ENCODE measurements at places on chromosomes 5 and 9.

DNA sequence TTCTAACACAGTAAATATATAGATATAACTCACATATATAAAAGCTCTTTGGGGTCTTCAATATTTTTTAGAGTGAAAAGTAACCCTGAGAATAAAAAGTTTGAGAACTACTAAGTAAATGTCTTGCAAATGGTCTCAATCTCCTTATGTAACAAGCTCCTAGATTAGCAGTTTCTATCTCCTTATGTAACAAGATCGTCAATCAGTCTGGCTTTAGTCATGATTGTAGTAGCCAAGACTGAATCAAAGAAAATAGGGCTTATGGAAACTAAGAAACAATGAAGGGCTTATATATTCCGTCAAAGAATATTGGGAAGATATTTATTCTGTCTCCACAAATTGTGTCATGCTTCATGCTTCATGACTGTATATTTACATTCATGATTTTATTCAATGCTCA lies 22.4 kb upstream of the FREM1 start:
- H3K4me3 ChIP-seq, result no peak overlapping the region
- no peak for DNase-seq
- H3K36me3 ChIP-seq, result no peaks in the 10 kb centered on the region
- no peak overlapping the region for H3K27ac ChIP-seq
- H3K4me1 ChIP-seq, result no peaks in the 10 kb centered on the region

GRCh38 chr5:152104211-152104610 lies 179.6 kb upstream of the GLRA1 start:
- H3K36me3 ChIP-seq, result peaks cover 3% of the 10 kb centered on the region
- no peak overlapping the region for H3K27ac ChIP-seq
- H3K4me3 ChIP-seq, result no peak overlapping the region
- no peaks in the 10 kb centered on the region for H3K4me1 ChIP-seq

GRCh38 chr5:44389090-44389822 lies at the start of gene FGF10:
TSS of gene FGF10 (minus strand) at chr5:44389420. CDS start at chr5:44388682, 738 bp downstream.
- no peak within 1 kb of the TSS for H3K27ac ChIP-seq
- H3K4me3 ChIP-seq, result no peak within 1 kb of the TSS
- no peaks in the 10 kb centered on the region for H3K4me1 ChIP-seq
- no peaks in the 10 kb centered on the region for H3K36me3 ChIP-seq
- H3K27me3 ChIP-seq, result peaks cover 22% of the 10 kb centered on the region
- DNase-seq, result no peak

GRCh38 chr5:79091064-79091463 lies 20.5 kb upstream of the BHMT start:
- no peak overlapping the region for H3K4me3 ChIP-seq
- H3K36me3 ChIP-seq, result no peaks in the 10 kb centered on the region
- H3K4me1 ChIP-seq, result no peaks in the 10 kb centered on the region
- H3K27me3 ChIP-seq, result peaks cover 13% of the 10 kb centered on the region
- no peak for DNase-seq

DNA sequence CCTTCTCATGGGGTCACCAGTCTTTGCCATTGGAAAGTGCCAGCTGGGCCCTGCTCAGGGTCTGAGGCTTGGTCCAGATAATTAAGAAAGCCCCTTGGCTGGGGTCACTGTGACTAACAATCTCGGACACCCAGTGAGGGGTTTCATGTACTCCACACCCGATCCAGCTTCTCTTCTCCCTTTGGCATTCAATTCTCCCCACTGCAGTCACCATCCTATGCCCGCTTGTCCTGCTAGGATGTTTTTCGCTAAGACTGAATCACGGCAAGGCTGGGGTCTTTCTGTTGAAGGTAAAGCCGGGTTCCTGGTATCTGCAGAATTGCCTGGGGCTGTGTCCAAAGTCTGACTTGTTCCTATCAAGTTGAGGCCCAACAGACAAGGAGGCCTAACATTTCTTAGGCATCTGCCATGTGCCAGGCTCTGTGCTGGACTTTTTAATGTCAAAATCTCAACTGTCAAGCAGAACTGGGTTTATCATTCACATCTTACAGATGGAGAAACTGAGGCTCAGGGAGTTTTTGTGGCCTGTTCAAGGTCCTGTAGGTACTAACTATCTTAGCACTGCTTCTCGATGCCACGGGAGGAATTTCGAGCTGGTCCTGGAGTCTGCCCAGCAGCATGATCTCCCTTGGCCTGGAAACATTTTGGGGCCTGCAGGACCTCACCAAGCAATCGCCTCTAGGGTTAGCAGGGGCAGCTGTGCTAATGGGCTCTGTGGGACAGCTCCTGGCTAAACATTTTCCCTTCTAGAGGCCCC lies 142.0 kb upstream of the ALDH1B1 start:
- no peaks in the 10 kb centered on the region for H3K4me1 ChIP-seq
- no peak overlapping the region for H3K4me3 ChIP-seq
- H3K36me3 ChIP-seq, result no peaks in the 10 kb centered on the region
- no peak for DNase-seq
- peaks cover 15% of the 10 kb centered on the region for H3K27me3 ChIP-seq

DNA sequence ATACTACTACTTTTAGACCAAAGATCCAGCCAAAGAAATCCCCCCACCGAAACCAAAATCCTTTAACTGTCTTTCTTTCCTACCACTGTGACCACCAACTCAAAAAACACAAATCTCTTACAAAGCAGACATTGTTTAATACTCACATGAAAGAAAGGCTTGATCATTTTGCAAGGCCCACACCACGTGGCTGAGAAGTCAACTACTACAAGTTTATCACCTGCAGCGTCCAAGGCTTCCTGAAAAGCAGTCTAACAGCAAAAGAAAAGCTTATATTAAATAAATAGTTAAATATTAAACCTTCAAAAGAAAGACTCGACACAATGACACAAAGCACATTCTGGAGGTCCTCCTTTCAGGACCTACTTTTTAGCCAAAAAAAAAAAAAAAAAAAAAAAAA lies 5.1 kb downstream of the TXN start:
- DNase-seq, result no peak
- no peak overlapping the region for H3K27ac ChIP-seq
- peaks cover 24% of the 10 kb centered on the region for H3K4me1 ChIP-seq
- no peak overlapping the region for H3K4me3 ChIP-seq
- H3K27me3 ChIP-seq, result no peaks in the 10 kb centered on the region

GRCh38 chr9:131678499-131679111 lies 61.3 kb downstream of the RAPGEF1 start:
- DNase-seq, result peak; percentile 74
- no peaks in the 10 kb centered on the region for H3K27me3 ChIP-seq
- H3K36me3 ChIP-seq, result peaks cover 24% of the 10 kb centered on the region
- H3K27ac ChIP-seq, result peak overlapping the region; percentile 99

GRCh38 chr9:16064771-16065170 lies 511.9 kb downstream of the CCDC171 start:
- no peaks in the 10 kb centered on the region for H3K4me1 ChIP-seq
- no peaks in the 10 kb centered on the region for H3K27me3 ChIP-seq
- no peak overlapping the region for H3K27ac ChIP-seq
- no peak overlapping the region for H3K4me3 ChIP-seq
- peaks cover 4% of the 10 kb centered on the region for H3K36me3 ChIP-seq

DNA sequence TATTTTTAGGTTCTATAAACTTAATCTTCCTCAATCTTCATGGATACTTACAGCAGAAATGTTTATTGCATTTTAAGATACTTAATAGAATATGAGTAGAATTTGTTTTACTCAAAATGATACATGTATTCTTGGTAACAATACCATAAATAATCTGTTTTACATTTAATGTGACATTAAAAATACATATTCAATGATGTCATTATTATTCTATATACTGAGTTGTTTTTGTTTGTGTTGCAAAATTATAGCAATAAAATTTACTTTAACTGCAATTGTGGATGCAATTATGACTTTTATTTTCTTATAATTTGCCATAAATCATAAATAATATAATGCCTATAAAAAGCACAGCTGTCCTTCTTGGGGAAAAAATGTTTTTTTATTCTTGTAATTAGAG lies 275.9 kb upstream of the CCNG1 start:
- H3K27ac ChIP-seq, result no peak overlapping the region
- H3K4me1 ChIP-seq, result no peaks in the 10 kb centered on the region
- H3K27me3 ChIP-seq, result no peaks in the 10 kb centered on the region
- no peaks in the 10 kb centered on the region for H3K36me3 ChIP-seq

- no peaks in the 10 kb centered on the region for H3K27me3 ChIP-seq
- DNase-seq, result no peak
- H3K36me3 ChIP-seq, result no peaks in the 10 kb centered on the region
- no peak overlapping the region for H3K4me3 ChIP-seq
- no peak overlapping the region for H3K27ac ChIP-seq
These were observed 11.1 kb downstream of the CAMSAP1 start for GRCh38 chr9:135896205-135896604.

DNA sequence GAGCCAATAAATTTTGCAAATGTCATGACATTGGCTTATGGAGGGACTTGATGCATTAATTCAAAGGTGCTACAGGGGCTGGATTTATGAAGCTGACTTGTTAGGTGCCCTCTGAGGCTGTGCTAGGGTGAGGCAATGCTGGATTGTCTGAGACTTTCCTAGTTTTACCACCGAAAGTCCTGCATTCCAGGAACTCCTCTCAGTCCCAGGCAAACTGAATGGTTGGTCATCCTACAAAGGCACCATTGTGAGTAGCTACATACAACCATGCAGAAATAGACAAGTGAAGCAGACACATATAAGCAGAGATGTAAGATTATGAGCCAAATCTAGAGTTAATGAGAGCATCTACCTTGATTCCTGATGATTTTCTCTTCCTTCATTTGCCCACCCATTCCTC lies 95.3 kb downstream of the LIX1 start:
- peaks cover 2% of the 10 kb centered on the region for H3K36me3 ChIP-seq
- peaks cover 14% of the 10 kb centered on the region for H3K27me3 ChIP-seq
- peaks cover 2% of the 10 kb centered on the region for H3K4me1 ChIP-seq
- DNase-seq, result no peak
- H3K27ac ChIP-seq, result no peak overlapping the region

GRCh38 chr9:105994970-105995369 lies 300.6 kb downstream of the TMEM38B start:
- H3K4me3 ChIP-seq, result no peak overlapping the region
- no peak overlapping the region for H3K27ac ChIP-seq
- no peaks in the 10 kb centered on the region for H3K27me3 ChIP-seq
- DNase-seq, result no peak

GRCh38 chr5:151811593-151812321 lies 40.0 kb downstream of the G3BP1 start:
- H3K4me3 ChIP-seq, result no peak overlapping the region
- H3K4me1 ChIP-seq, result peaks cover 2% of the 10 kb centered on the region
- no peak overlapping the region for H3K27ac ChIP-seq
- H3K36me3 ChIP-seq, result peaks cover 39% of the 10 kb centered on the region

DNA sequence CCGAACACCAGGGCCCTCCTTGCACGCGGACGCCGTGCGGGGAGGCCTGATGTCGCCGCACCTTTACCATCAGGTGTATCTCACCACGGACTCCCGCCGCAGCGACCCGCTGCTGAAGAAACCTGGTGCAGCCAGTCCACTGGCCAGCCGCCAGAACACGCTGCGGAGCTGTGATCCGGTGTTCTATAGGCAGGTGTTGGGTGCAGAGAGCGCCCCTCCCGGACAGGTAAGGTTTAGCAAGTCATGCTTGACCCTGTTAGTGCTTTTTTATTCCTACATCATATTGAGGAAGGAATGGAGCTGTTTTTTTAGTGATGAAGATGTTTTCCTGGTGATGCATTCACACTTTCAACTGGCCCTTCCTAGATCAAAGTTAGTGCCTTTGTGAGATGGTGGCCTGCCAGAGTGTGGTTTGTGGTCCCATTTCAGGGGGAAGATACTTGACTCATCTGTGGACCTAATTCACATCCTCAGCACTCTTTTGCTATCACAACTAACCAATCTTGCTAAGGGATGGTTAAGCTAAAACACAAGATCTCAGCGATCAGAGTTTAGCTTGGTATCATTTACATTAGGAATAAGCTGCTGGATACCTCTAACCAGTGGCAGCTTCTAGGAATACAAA lies 2.7 kb downstream of the PCDHGC3 start:
- H3K27me3 ChIP-seq, result peaks cover 99% of the 10 kb centered on the region
- H3K4me3 ChIP-seq, result no peak overlapping the region
- no peak overlapping the region for H3K27ac ChIP-seq
- DNase-seq, result no peak

DNA sequence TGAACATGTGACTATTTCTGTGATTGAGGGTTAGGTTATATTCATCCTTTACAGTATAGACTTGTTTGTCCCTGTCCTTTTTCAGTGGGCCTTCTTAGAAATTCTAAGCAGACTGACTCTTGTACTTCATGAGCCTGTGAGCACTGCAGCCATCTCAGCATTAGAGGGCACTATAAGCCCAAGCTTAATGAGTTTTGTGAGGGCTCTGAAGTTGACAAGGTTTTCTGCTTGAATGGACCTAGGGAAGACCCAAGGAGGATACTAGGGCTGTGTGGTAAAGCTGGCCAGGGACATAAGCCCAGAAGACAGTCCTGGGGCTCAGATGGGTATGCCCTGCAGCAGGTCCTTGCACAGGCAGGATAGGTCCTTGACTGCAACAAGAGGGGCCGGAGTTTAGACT lies 126.5 kb downstream of the MRPS30 start:
- H3K36me3 ChIP-seq, result no peaks in the 10 kb centered on the region
- no peaks in the 10 kb centered on the region for H3K27me3 ChIP-seq
- H3K4me1 ChIP-seq, result no peaks in the 10 kb centered on the region
- no peak overlapping the region for H3K27ac ChIP-seq
- DNase-seq, result no peak
- no peak overlapping the region for H3K4me3 ChIP-seq

GRCh38 chr5:33073881-33074327 lies 362.8 kb downstream of the NPR3 start:
- no peak for DNase-seq
- H3K27ac ChIP-seq, result no peak overlapping the region
- H3K4me1 ChIP-seq, result no peaks in the 10 kb centered on the region
- H3K36me3 ChIP-seq, result no peaks in the 10 kb centered on the region
- H3K27me3 ChIP-seq, result no peaks in the 10 kb centered on the region

DNA sequence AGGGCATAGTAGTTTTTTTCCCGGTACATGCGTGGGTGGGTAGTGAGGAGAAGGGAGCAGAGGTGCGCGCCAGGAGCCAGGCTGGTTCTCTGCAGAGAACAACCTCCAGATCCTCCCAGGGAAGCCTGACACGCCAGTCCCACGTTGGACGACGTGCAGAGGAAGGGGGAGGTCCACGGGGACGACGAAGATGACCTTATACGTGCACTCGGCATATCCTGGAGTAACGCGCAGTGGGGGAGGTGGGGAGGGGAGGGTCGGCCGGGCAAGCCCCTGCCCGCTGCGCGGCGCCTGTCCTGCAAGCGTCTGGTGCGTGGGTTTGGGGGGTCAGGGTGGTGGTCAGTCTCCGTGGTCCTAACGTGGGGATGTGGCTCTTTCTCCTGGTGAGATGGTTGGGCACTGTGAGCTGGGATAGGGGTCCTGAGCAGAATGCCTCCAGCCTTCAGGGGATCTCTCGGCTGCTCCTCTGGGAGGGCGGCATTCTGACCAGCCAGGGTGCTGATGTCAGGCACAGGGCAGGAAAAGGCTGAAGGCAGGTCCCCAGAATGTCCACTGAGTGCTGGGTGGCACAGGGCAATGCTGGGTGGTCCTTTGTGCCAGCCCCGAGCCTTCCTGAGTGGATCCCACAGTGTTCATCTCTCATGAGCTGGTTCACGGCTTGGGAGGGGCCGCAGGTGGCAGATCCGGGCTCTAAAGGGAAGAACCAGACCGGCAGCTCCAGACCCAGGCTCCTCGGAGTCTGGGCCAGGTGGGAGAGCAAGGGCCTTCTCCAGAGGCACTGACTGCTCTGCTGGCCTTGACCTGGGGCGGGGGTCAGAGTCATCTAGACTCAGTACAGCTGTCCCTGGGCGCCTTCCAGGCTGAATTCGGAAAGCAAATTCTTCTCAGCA lies 10.5 kb upstream of the SCGB3A1 start:
- no peak overlapping the region for H3K27ac ChIP-seq
- no peak for DNase-seq
- no peak overlapping the region for H3K4me3 ChIP-seq
- H3K36me3 ChIP-seq, result no peaks in the 10 kb centered on the region

Measured in effector memory CD8-positive, alpha-beta T cell (primary cell).